ENCODE measurements at places on chromosomes 1 and 21. TPM values are rescaled to one million over a fixed set of nuclear protein-coding genes. Genes with fewer than 3 reads are reported as not detected.
A peak's percentile ranks its signal among the peaks of the same experiment; 100 is the strongest.

Gene COL11A1
- not detected for total RNA-seq

Gene AADACL4
- total RNA-seq, result not detected

Gene ANKRD45
- not detected for total RNA-seq

Gene CAMK1G
- not detected for total RNA-seq

Gene FCRL2
- not detected for total RNA-seq

Gene MAP3K6
- total RNA-seq, result 44.5 TPM

Gene C8A
- total RNA-seq, result not detected

Gene PTPN14
- total RNA-seq, result 12.6 TPM

- DNase-seq, result peak; percentile 12
Measured at GRCh38 chr1:231338270-231339128, at the start of gene SPRTN. Gene SPRTN (plus strand): TSS chr1:231338293. CDS start chr1:231338384, 91 bp downstream.

- no peak for DNase-seq
Measured at GRCh38 chr1:229828461-229828860, 202.4 kb downstream of the URB2 start.

DNA sequence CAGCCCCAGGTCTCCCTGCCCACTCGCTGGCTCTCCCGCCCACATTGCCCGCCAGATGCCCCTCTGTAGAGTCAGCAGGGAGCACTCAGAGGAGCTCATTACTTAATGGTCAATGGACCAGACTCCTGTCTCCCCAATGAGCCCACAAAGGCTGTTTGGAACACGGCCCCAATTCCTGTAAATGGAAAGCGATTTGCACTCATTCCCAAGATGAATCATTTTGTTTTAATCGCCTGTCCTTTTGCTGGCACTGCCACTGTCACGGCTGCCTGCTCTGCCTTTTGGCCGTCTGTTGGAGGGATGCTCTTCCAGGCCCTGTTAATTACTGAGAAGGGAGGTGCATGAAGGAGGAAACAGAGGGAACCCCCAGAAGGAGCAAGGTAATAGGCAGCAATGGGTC lies 44.8 kb upstream of the ATP2B4 start:
- no peak for DNase-seq

DNA sequence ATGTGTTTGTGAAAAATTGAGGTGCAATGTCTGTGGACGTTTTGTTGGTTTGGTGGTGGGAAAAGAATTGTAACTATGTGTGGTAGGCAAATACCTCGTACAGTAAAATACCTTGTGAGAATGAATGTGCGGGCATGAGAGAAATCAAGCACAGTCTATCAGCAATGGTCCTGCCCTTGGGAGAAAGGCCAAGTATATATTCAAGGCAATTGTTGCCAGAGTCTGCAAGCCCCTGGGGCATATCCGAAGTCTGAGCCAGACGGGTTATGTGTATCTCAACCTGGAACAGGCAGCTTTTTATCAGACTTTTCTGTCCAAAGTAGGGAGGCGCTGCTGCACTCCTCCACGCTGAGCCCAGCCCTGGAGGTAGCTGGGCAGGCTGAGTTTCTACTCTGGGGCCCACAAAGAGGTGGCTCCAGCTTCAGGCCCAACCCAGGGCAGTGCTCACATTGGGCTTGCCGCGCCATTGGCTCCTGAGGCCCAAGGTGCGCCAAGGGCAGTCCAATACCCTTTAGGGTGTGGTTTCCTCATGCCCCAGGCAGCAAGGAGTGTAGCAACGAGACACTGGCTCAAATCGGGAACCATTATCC lies 9.4 kb upstream of the GNL2 start:
- DNase-seq, result no peak

- no peak for DNase-seq
Measured at GRCh38 chr1:1199961-1200875, 6.2 kb downstream of the TNFRSF18 start.

DNA sequence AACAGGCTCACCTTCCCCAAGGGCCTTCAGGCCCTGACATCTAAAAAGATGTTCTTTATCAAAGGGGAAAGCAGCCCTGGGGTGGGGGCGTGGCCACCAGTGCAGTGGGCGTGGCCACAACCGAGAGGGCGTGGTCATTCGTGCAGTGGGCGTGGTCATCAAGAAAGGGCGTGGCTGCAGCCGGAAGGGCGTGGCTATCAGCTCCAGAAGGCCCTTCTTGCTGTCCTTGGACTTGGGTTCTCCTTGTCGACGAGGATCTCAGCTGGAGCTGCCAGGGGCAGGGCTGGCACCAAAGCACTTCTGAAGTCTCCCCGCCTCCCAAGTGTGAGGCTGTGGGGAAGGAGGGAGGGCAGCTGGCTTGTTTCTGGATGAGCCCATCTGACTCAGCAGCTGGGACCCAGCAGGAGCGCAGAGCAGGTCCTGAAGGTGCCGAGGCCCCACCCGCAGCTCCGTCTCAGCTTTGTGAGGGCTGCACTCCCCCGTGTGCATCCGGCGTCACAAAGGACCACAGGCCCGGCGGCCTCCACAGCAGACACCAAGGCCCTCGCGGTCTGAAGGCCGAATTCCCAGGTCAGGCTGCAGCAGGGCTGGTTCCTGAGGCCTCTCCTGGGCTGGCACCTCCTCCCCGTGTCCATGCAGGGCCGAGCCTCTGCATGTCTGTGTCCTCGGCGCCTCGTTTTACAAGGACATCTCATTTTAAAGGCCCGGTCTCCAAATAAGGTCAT lies 12.8 kb downstream of the PDE9A start:
- DNase-seq, result peak; percentile 29

GRCh38 chr1:14737561-14738094 lies 139.1 kb downstream of the KAZN start:
- DNase-seq, result peak; percentile 43

- no peak for DNase-seq
Measured at GRCh38 chr21:36265431-36265830, 54.6 kb upstream of the MORC3 start.

- DNase-seq, result no peak
Measured at GRCh38 chr1:3135073-3135702, 66.2 kb downstream of the PRDM16 start.

GRCh38 chr1:222047366-222047765 lies 305.5 kb upstream of the DUSP10 start:
- no peak for DNase-seq

GRCh38 chr1:155177192-155177917 lies 3.7 kb downstream of the TRIM46 start:
- peak; percentile 66 for DNase-seq

- DNase-seq, result no peak
Measured at GRCh38 chr1:214859647-214860046, 222.9 kb upstream of the KCNK2 start.

GRCh38 chr1:228089519-228090380 lies 7.2 kb downstream of the ARF1 start:
- DNase-seq, result no peak

- no peak for DNase-seq
Measured at GRCh38 chr1:74620242-74620641, 53.4 kb downstream of the ERICH3 start.

GRCh38 chr1:25501235-25502058 lies 42.0 kb upstream of the LDLRAP1 start:
- peak; percentile 54 for DNase-seq

GRCh38 chr1:180188091-180188506 lies 33.4 kb downstream of the QSOX1 start:
- DNase-seq, result peak; percentile 49

GRCh38 chr1:31511848-31512615 lies 64.3 kb upstream of the TINAGL1 start:
- no peak for DNase-seq

- DNase-seq, result no peak
Measured at GRCh38 chr21:38310646-38311485, 54.1 kb downstream of the KCNJ15 start.

DNA sequence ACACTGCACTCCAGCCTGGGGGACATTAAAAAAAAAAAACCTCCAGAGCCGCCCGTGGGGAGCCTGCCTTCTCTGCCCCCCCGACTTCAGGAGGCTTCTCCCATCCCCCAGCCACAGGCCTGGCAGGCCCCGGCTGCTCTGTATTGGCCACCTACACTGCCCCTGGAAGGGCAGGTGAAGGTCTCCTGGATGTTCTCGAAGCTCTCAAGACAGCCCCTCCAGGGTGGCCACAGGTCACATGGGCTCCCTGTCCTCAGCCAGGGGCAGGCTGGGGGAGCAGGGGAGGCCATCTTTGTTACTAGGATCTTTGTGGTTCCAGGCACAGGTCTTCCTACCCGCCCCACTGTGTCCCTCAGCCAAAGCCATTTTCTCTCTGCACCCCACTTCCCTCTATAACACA lies 32.8 kb downstream of the PADI6 start:
- DNase-seq, result no peak

DNA sequence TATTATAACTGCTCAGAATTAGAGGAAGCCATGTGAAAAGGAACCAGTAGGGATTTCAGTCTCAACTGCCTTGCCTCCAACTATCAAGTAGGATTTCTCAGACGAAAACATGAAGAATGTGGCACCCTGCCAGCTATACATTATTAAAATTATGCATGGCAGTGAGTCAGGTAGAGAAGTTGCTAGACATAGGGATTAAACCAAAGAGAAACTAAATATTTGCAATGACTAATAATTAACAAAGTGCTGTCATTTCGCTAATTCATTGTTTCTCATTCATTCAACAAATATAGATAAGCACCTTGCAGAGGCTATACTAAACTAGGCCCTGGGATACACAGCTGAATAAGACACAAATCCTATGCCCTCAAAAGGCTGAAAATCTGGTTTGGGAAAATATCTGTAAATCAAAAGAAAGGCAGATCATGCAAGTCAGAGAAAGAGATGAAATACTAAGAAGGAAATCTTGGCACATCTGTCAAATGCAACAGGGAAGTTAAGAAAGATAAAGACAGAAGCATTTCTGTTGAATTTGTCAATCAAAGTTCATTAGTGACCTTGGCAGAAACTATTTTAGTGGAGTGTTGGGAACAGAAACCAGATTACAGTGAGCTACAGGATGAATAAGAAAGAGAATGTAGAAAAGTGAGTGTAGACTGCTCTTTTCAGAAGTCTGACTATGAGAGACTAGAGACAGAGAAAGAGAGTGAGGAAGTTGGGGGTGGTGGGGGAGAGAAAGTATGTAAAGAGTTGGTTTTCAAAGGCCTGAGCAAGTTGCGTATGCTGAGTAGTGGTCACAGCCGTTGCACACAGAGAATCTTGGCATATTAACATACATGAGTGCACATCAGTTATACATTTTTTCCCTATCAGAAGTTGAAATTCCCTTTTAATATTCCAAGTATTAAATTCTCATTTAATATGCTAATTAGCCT lies 14.7 kb upstream of the NBPF11 start:
- DNase-seq, result peak; percentile 96

All from PC-3 (cell line).